ENCODE measurements at places on chromosomes 3 and 15.

DNA sequence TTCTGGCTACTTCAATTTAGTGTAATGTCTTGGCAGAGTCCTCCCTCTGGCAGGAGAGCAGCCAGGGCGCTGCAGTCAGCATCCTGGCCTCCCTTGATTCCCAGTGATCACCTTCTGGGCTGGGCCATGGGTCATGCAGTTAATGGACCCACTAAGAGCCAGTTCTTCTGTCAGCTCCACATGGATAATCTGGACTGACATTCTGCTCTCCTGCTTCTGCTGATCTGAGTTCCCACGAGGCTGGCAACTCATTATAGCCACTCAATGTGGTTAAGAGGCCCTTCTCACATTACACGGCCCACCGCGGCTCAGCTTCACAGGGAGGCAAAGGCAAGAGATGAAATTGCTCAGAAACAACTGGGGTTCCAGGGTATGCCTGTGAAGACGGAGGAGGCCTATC is 94.0 kb downstream of the WDR76 start:
- no peak for DNase-seq

GRCh38 chr3:15903164-15903563 is 105.4 kb upstream of the ANKRD28 start:
- DNase-seq: no peak

DNA sequence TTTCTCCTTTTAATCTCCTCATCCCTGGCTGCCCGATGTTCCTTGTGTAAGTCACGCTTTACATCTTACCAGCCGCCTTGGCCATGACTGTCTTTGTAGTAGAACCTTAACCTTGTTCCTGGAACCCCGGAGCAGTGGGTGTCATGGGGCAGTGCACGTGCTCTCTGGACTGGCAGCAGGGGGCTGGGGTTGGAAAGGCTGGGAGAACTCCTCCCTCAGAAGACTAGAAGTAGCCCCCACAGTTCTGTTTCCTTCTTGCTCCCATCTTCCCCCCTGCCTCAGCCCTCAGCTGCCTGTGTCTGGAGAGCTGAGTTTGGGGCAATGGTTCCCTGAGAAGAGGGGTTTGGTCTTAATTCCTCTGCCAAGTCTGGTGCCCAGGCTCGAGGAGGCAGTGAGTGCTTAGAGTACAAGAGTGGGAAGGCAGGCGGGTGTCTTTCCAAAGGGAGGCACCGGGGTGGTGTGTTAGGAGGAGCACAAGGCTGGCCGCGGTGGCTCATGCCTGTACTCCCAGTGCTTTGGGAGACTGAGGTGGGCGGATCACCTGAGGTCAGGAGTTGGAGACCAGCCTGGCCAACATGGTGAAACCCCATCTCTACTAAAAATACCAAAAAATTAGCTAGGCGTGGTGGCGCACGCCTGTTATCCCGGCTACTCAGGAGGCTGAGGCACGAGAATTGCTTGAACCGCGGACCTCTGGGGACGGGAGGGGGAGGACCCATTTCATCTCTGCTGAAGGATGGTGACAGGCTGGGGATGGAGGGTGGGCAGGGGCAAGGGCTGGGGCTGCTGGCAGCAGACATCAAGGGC is 100.4 kb downstream of the VGLL4 start:
- DNase-seq: no peak

DNA sequence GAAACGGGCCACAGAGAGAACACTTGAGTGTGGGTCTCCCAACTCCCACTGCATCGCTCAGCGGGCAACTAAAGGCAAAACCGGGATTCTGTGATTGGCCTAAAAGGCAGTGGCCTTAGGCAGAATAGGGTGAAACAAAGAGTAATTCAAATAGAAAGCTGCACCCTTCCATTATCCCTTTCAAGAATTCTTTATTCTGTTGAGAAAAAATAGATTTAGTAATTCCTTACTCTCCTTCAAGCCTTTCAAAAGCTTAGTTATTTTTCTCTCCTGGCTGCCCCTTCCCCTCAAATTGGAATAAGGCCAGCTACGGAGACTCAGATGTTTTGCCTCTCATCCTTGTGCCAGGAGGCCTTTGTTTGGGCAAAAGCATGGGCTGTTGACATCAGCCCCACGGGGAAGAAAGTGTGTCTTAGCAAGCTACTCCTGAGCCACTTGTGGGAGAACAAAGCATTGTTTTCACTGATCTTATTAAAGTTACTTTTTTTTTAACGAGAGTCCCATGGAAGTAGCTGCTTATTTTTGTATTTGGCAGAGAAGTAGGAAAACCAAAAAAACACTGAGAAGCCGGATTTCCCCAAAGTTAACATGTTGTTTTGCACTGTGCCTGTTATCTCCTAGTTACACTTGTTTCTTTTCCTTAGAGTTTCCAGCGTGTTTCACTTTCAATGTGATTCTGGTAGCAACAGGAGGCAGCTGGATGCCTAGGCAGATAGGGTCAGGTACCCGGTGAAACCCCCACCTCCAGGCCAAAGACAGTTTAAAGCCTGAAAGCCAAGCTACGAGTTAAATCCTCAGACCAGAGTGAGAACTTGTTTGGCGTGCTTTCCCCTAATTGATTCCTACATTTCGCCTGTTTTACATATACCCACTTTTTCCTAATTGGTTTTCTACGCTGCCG is 2.2 kb downstream of the ST6GAL1 start:
- no peak for DNase-seq

GRCh38 chr3:48268936-48269561 is 28.1 kb downstream of the ZNF589 start:
- no peak for DNase-seq

DNA sequence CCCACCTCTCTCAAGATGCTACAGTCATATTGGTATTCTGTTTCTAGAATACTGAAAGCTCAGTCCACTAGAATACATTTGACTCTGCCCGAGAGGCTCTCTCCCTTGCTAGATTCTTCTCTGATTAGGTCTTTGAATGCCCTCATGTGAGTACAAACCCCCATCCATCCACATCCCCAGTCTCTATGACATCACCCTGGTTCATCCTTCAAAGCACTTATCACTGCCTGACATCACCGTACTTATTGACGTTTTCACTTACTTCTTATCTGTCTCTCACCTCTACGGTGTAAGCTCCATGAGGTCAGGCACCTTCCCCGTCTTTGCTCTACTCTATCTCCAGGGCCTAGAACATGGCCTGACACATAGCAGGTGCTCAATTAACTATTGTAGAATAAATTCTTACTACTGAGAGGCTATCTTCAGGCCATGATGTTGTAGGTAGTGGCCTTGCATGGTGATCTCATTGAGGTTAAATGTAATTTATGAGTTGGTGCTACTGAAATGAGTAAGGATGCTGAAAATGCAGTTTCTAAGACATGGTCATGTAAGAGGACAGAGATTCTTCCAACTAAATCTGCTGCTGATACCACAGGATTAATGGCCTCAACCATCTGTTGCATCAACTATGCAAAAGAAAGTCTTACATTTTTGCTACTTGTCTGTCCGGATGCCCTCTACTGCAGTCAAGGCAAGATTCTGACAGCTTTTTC is 26.8 kb downstream of the EOGT start:
- no peak for DNase-seq

GRCh38 chr3:169305460-169305859 is 358.1 kb downstream of the MECOM start:
- DNase-seq: no peak

- DNase-seq: no peak
These were observed 118.0 kb upstream of the C3orf80 start for GRCh38 chr3:160106905-160107861.

DNA sequence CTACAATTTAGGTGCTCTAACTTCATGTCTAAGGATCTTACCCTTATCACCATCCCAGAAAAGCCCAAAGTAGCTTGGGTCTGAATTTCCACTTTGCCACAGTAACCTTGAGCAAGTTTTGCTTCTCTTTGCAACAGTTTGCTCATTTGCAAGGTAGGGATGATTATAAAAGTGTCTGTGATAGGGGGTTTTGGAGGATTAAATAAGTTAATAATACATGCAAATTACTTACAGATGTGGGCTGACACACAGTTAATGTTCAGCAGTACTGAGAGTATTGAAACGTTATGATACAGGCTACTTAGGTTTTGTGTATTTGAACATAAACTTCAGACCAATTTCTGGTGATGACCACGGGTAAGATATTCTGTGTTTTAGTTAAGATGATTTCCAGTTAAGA is 444.7 kb upstream of the TPRG1 start:
- DNase-seq: no peak

Measured in GM23338 (cell line).